ENCODE measurements at places on chromosomes 1 and 21.

DNA sequence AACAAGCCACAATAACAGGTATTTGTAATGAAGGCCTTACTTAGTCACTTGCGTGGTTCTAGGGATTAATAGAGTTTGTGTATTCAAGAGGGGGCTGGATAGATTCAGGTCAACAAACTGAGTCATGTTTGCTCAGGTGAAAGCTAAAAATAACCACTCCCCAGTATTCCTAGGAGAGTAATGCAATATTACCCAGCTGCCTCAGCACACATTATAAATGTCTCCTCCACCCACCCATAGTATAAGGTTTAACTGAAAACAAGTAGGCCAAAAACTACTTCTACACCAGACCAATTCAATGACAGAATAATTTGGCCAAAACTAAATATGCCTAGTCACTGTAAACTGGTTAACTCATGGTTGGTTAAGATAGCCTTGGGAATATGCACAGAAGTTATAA is 34.4 kb downstream of the WLS start:
- no peak for DNase-seq

DNA sequence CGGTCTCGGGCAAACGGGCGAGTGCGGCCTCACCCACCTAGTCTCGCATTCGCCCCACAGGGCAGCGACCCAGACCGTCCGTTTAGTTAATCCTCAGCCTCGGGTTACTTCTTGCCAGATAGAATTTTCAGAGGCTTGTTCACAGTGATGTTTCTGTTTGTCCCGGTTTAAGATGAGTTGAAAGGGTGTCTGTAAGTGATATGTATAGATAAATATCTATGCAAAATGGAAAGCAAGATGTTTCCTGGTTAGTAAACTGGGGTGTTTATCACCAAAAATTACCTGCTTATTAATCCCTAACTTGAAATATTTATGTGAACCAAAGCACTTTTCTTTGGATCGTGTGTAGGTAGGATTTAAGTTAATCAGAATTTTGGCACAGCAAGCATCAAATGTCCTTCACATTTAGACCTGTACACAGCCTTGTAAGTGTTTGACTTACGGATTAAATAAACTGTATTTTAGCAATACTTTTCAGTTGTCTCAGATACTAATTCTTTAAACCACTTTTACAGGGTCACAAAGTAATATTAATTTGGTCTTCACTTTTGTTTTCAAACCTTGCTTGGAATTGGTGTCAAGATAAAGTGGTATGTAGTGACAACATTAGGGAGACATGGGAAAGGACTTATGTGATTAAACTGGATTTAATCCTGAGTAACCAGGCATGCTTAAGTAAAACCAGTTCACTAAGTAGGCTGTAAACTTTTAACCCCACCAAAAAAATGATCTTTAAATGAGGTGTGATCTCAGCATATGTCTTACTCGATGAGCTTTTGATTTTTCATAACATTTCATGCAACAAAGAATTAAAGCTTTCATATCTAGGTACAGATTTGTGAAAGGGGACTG is 914 bp downstream of the ZNF326 start:
- DNase-seq = no peak

GRCh38 chr1:108554682-108555427 is 5.0 kb upstream of the EEIG2 start:
- DNase-seq = no peak

DNA sequence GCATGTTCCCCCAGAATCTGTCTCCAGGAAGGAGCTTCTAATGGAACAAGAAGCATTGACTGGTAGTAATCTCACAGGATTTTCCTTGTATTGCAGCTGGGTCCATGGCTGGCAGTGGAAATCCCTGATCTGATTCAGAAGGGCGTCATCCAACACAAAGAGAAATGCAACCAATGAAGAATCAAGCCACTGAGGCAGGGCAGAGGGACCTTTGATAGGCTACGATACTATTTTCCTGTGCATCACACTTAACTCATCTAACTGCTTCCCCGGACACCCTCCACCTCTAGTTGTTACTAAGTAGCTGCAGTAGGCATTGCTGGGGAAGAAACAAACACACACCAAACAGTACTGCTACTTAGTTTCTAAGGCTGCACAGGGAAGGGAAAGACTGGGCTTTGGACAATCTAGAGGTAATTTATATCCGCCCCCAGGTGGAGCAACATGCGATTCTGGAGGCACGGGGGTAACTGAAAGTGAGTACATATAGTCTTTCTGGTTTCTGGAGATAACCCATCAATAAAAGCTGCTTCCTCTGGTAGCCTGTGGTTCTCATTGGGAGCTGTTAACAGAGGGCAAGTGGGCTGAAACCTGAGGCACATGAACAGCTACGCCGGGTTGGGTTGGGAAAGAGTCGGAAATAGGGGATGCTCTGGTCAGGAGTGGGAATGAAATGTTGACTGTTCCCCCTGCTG is 837 bp upstream of the USP21 start:
- no peak for DNase-seq

- DNase-seq = peak; percentile 88
Observed at GRCh38 chr1:151165281-151165737, 393 bp downstream of the LYSMD1 start.

GRCh38 chr1:117942293-117942692 is 12.8 kb downstream of the WDR3 start:
- no peak for DNase-seq

- no peak for DNase-seq
Observed at GRCh38 chr1:45620588-45621500, 3.0 kb downstream of the CCDC17 start.

DNA sequence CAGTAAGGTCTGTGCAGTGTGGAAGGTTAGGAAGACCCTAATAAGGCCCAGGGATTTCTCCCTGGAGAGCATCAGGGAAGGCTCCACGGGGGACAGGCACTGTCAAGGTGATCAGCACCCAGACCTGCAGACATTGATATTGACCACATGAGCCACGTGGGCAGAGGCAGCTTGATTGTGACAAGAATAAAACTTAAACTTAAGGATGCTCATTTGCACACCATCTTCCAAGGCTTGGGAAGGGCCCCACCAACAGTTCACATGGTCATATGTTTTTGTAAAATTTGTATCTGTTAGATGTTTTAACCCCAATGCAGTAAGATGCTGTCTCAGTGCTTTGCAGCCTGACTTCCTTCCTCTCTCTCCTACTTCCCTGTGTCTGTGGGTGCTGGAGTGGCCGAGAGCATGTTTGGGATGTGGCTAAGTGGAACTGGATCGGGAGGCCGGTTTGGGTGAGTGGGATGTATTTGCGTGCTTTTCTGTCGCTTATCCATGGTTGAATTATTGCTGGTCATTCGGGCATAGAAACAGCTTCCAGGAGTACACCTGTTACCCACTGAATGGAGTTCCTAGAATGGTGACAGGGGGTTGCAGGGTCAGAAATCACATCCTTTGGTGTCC is 49.8 kb upstream of the OLIG2 start:
- no peak for DNase-seq

Data from D721Med (cell line).